ENCODE measurements at places on chromosomes 11 and 22.

DNA sequence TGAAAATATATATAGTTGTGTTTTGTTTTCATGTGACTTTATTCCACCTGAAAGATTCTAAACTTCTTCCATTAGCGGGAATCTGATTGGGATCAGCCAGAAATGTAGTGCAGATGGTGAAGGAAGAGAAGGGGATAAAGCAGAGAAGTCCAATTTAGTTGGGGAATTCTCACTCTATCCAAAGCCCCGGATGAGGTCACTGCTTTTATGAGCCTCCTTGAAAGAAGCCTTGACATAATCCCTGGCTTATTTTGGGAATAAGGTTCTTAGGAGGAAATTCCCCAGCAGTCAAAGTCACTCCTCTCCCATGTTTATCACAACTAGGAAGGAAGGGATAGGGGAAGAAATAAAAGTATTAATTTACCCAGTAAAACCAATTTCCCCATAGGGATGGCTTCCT, 41.1 kb downstream of the OSBP start:
- no peak for DNase-seq

DNA sequence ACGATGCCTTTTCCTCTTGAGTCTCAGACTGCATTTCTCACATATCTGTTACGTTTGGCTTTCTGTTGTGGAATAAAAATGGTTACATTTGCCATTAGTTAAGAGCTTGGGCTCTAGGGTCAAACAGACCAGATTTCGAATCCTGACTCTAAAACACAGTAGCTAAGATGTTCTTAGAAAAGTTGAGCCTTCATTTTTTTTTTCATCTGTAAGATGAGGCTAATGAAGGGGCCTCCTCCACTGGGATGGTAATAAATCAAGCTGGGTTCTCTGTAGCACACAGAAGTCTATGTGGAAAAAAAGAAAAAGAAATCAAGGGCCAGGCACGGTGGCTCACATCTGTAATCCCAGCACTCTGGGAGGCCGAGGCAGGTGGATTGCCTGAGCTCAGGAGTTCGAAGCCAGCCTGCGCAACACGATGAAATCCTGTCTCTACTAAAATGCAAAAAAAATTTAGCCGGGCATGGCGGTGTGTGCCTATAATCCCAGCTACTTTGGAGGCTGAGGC, 49.9 kb upstream of the CAPRIN1 start:
- DNase-seq = no peak

DNA sequence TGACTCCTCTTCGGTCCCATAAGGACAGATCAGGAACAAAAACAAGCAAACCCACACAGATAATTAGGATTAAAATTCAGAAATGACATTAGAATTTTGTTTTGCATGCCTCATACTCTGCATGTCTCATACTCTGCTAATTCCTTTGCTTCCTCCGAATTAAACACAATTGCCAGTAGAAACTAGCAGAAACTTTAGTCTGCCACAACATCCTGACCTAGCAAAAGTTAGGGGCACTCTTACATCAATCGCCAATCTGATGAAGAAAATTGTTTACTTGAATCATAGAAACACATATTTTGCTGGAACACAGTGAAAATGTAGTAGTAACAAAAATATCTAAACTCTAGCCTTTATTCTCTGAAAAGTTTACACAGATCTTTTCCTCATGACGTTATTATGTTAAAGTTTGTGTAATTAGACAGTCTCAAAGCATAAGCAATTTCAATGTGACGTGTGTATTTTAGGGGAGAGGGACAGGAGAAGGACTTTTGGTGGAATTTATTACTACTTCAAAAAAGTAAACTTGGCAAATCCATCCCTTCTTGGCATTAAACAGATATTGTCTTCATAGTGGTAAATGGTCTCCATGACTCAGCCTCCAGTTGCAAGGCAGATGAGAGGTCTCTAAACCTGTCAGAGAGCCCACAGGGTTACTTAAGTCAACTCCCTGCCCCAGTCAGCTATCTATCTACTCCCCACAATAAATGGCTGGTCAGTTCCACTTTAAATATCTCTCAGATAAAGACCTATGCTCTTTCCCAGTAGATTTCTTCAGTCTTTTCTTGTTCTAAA, 249.8 kb upstream of the UBASH3B start:
- DNase-seq = no peak

DNA sequence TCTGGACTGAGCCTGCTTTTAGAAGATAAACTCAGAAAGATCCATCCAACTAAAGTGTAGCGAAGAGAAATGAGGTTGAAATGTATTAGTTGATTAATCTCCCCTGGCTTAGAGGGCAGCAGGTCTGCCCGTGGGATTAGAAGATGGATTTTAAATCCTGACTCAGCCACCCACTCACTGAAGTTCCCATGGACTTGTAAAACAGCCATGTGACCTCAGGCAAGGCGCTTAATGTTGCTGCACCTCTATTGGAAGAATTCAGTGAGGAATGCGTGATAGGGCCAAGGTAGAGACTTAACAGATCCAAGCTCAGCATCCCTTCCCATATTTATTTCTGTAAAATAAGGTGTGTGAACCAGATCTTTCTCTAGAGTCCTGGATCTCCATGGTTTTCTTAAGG, 45.1 kb upstream of the ELF5 start:
- no peak for DNase-seq

DNA sequence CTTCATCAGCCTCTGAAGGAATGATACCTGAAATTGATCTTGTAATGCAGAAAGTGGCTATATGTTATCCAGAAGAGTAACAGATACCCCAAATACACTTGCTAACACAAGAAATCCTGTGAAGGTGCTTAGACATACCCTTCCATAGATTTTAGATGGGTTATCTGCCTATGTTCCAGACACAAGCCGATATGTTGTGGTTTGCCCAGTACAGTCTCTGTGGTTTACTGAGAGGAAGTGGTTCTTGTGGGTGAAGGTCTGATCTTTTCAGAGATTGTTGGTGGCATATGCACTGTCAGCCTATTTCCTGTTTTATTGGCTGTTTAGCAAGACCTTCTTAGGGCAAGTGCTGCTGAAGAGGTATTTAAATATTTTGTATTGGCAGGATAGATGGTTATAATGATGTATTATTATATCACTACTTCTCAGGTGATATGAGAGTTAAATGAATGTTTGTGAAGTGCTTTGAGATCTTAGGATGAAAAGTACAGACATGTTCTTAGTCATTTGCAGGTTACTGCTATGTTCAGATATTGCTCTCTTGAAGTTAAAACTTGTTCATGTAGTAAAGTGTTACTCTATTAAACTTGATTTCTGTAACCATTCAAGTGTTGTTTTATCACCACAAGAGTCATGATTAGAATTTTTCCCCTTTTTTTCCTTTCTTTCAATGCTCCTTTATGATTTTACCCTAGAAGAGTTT, 8.2 kb downstream of the ARHGEF12 start:
- no peak for DNase-seq

GRCh38 chr22:35648066-35649025, at the start of gene APOL6:
Gene APOL6 (plus strand): TSS chr22:35648446. CDS start chr22:35656426, 7,980 bp downstream.
- DNase-seq = no peak

GRCh38 chr22:22015631-22016030, 33.0 kb upstream of the TOP3B start:
- no peak for DNase-seq
